Stimulated activated naive CD4-positive, alpha-beta T cell treated with Interleukin-2 at 50 U/mL for 16 hours (primary cell): ENCODE measurements at places on chromosomes 6 and 20.
A peak's percentile ranks its signal among the peaks of the same experiment; 100 is the strongest.

GRCh38 chr20:41205313-41205712 is 68.0 kb downstream of the PLCG1 start:
- no peak for DNase-seq

DNA sequence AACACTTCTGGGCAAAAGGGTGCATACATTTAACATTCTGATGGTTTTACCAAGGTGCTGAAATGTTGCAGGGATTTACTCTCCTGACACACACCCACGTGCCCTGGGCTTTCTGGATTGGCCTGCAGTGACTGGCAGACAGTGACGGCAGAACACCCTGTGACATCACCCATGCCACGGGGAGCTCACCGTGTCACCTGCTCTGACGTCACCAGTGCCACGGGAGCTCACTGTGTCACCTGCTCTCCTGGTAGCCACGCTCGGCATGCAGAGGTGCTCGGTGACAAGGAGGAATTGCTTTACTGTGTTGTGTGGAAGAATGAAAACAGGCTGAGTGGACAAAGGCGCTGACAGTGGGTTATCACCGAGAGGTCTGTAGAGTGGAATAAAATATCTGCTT is 99.3 kb downstream of the RAMACL start:
- DNase-seq = no peak

GRCh38 chr6:148455674-148456558 is 113.3 kb downstream of the SASH1 start:
- no peak for DNase-seq

DNA sequence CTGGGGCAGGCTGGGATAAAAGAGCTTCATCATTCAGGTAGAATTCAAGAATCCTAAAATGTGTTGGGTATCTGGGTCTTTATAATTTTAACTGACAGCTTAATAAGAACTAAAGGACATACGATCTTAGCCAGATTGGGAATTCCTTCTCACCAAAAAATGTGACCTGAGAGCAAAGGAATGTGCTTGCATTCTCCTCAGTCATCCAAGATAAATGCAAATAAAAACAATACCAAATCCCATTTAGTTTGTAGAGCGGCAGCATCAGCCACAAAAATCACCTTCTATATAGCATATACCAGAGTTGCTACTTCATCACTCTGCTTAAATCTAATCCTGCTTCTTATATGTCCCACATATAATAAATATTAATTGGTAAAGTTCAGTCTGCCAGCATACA is 16.9 kb downstream of the USP49 start:
- no peak for DNase-seq

DNA sequence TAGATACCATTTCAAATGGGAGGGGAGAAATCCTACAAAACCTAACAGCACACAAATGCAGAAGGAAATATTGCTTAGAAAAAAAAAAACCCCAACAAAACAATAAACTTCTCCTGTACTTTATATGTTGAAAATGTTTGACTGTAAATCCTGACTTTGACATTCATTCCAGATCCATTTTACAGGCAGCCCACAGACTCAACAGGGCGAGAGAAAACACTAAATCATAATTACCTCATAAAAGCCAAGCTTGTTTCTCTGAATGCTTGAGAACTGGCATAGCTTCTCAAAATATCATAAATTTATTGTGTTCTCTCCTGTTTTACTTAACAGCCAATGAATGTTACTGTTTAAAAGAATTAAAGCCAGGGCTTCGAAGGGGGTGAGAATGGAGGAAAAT is 273.2 kb downstream of the CD83 start:
- no peak for DNase-seq

GRCh38 chr20:41178904-41179432 is 41.6 kb downstream of the PLCG1 start:
- no peak for DNase-seq

DNA sequence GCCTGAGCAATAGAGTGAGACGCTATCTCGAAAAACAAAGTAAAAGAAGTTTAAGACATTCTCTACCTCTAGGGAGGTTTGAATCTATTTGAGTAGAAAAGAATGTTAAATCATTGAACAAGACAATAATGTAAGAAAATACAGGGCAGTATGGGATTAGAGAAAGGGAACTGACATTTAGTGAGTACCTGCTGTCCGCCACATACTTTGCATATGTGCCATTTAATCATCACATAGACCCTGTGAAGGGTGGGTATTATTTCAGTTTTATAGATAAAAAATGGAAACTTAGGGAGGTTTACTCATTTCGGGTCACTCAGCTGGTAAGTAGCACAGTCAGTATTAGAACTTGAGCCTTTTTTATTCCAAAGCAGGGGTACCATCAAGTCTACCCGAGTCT is 31.4 kb downstream of the STK4 start:
- no peak for DNase-seq

GRCh38 chr6:52574709-52575501 is 2.0 kb downstream of the TRAM2 start:
- DNase-seq = peak; percentile 38

DNA sequence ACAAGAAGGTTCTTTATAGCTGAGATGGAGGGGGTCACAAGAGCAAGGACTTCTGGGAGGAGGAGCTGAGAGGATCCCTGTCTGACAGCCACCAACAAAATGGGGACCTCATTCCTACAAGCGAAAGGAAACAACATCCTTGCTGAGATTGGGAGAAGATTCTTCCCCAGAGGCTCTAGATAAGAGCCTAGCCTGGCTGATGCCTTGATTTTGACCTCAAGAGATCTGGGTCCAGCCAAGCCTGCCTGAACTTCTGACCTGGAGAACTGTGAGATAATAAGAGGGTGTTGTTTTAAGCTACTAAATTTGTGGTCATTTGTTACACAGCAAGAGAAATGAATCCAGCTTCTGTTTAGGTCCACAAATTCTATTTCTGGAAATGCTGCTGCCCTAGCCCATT is 75.4 kb upstream of the SLC4A11 start:
- DNase-seq = no peak

- no peak for DNase-seq
These were observed 98.1 kb downstream of the NFATC2 start for GRCh38 chr20:51444467-51444866.

DNA sequence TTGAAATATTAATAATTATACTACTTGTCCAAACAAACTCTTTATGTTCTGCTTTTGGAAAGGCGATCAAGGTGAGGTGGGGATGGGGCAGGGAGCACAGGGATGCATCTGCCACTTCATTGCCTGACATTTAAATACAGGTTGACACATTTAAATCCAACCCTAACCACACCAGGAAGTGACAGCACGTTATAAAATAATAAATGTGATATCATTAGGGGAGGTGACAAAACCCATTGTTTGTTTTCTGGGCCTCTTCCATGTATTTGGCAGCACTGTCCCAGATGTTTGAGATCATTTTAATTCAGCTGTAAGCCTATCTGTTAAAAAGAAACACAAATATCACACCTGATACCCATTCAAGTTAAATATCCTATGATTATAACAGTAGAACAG is 342.4 kb upstream of the ARID1B start:
- DNase-seq = no peak

DNA sequence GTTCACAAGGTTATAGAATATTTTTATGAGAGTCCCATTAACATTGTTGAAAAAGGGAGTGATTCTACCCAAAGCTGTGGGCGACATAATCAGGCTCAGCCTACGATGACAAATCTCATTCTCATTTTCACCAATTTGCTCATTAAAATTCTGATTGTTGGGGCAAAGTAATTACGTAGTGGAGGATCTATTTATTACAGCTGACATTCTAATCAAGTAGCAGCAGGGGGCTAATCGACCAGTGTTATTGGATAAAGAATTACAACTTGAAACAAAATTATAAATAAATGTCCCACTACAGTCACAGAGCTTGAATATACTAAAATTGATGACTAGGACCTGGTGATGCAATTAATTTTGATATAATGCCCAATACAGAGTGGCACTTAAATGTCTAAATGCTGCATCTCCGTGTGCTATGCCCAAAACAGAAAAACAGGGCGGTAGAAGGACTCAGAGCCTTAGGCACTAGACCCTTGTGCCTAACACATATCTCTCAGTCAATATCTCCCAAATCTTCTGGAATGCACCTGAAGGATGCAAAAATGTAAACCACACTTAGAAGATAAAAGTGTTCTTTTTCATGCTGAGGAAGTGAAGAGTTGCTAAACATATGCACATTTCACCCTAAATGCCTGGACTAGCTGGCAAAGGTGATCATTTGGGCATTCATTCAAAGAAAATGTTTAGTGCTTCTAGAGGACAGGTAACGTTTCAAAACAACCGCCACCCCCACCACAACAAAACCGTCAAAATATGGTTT is 88.3 kb downstream of the CD24 start:
- no peak for DNase-seq
